ENCODE measurements at places on chromosomes 11 and 22. TPM values are rescaled to one million over a fixed set of nuclear protein-coding genes. Genes with fewer than 3 reads are reported as not detected.

- DNase-seq: no peak
Observed at GRCh38 chr11:32176223-32176934, 85.5 kb downstream of the RCN1 start.

DNA sequence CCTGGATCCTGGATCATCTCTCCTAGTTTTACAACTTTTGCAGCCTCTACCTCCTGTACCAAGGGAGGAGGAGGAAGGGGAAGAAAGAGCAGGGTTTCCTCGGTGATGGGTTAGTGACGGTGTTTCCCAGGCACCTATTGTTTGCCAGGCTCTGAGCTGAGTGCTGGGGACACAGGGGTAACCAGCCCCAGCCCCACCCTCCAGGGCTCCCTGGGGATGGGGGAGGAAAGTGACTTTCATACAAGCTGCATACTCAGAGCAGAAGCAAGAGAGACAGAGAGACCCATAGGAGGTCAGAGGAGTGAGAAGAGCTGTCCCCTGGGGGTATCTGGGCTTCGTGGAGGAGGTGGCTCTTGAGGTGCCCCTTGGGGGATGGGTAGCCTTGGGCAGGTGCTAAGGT lies 89.4 kb upstream of the THY1 start:
- no peak for DNase-seq

- DNase-seq: no peak
Observed at GRCh38 chr22:49141761-49142160, 685.9 kb downstream of the BRD1 start.

DNA sequence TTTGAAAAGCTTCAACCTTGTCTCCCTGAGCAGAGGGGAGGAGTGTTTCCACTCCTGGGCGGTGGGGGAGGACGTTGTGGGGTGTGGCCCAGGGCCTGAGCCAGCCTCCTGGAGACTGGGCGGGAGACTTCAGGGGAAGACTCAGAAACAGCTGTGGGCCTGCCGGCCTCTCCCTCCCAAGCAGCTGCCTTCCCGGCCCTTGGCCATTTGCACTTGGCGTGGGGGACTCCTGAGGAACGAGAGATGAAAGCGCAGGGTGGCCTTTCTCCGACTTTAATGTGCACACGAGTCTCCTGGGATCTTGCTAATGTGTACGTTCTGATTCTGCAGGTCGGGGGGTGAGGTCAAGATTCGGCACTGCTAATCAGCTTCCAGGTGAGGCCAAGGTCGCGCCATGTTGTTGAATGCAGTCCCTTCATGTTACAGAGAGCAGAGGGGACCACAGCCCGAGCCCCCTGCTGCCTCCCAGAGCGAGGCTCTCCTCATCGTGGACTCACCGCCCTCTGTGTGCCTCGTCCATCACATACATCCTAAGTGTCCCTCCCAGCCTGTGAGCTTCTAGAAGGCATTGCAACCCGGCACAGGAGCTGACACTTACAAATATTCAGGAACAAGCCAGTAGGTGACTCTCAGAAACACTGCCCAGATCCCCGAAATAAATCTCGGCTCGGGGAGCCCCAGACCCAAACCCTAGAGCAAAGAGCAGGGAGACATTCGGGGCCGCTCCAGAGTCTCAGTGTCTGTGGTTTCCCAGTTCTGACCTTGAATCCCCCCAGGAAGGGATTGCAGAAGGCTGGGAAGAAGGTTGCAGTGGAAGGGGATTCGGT lies 7.7 kb downstream of the LIF start:
- peak; percentile 94 for DNase-seq

Gene DERL3
- not detected for total RNA-seq

GRCh38 chr22:49202226-49202625 lies 625.4 kb downstream of the BRD1 start:
- no peak for DNase-seq

DNA sequence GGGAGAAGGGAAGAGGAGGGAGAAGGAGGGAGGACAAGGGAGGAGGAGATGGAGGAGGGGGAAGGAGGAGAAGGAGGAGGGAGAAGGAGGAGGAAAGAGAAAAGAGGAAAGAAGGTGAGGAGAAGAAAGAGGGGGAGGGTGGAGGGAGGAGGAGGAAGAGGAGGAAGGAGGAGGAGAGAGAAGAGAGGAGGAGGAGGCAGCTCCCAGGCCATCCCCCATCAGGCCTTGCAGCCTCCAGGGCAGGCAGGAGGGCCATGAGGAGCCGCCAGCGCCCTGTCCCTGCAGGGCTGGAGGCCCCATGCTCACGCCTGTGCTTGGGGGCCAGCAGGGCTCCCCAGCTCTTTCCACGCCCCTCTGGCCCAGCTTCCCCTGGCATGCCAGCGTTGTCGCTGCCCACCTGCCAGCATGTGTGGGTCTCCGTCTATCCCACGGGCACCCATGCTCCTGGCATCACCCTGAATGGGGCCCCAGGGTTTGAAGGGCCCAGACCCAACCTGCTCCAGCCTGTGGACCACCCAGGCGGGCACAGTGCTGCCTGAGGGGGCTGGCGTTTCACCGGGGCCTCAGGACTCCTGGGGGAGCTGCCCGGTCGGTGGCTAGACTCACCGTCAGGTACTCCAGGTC lies 5.2 kb downstream of the TSPAN32 start:
- no peak for DNase-seq

DNA sequence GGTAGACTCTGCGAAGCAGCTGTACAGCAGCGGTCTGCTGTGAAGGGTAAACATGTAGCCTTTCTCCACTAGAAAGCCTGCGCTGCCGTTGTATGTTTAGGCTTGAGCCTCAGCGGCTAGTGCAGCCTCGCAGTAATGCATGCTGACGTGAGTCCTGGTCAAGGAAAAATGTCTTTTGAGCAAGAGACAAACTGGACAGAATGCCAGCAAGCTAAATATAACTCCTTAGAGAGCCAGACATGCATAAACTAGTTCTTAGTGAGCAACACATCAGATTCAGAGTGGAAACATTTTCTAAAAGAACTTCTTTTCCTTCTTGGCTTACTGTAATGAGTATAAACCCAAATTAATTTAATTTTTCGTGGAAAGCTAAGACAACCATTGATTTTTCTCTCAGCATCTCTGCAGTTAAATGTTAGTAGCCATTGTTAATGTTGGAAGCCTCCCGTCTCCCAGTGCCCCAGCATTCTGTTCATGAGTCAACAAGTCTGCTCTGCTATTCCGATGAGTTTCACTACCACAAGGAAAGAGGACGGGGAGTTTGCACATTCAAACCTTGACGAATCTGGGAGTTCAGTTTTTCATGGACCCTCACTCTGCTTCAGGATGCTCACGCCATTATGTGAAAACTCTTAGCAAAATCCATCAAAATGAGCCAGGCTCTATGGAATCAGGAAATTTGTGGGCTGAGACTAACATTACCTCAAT lies 51.4 kb downstream of the JAM3 start:
- peak; percentile 88 for DNase-seq

Gene MYEOV
- total RNA-seq: not detected

DNA sequence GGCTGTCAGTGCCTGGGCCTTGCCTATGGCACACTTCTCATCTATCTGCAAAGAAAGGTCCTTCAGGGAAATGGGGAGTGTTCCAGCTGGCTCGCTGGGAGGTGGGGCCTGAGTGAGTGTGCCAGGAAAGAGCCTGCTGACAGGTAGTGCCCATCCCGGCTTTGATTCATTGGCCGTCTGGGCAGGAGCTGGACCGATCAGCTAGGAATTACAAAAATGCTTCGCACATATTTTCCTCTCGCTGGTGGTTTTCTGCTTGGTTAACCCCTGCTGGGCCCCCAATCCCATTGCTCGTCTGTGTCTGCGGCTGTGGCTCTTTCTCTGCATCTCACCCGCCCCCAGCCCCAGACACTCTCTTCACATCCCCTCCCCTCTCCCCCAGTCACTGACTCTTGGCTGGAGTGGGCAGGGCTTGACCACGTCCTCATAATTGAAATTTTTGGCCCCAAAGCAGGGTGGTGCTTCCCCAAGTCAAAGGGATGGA lies 10.8 kb downstream of the LIF start:
- no peak for DNase-seq

GRCh38 chr11:73983741-73984538 lies 1.3 kb upstream of the UCP2 start:
- no peak for DNase-seq

Gene TPBGL
- 0.26 TPM for total RNA-seq

DNA sequence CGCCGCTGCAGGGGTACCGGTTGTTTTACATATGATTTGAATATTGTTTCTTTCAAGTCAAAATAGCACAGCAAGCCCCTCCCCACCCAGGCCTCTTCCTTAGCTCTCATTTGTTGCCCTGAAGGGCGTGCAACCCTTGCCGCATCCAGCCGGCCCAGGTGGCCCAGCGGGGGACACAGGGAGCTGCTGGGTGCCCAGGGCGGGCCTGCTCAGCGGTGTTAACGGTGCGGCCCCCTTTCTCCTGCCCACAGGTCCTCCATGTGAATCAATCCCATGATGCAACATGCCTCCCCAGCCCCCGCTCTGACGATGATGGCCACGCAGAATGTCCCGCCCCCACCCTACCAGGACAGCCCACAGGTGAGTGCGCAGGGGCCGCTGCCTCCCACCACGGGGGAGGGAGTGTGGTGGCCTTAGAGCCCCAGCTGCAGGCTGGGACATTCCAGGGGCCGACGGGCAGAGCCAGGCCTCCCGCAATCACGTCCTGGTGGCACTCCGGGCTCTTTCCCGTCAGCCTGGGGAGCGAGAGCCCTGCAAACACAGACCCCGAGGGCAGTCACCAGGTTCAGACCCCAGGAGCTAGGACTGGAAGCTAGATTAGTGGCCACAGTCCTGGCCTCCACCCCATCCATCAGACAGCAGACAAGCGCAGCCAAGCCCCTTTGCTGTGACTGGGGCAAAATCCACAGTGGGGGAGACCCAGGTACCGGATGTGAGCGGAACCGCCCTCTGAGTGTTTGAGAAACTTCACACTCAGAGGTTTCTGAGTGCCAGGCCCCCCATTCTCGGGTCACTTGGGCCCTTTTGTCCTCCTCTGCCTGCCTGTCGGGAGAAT lies 144.8 kb downstream of the FEZ1 start:
- DNase-seq: no peak

Gene SLC15A3
- total RNA-seq: 28.6 TPM

- no peak for DNase-seq
Observed at GRCh38 chr11:27237643-27238042, 125.4 kb downstream of the CCDC34 start.

- DNase-seq: peak; percentile 95
Observed at GRCh38 chr11:3840870-3841425, at the start of gene RHOG. Gene RHOG (minus strand): TSS chr11:3840959. CDS start chr11:3828138, 12,821 bp downstream.

Data from esophagus muscularis mucosa (tissue), 4 donors.